ENCODE measurements at places on chromosomes 7 and 10.

DNA sequence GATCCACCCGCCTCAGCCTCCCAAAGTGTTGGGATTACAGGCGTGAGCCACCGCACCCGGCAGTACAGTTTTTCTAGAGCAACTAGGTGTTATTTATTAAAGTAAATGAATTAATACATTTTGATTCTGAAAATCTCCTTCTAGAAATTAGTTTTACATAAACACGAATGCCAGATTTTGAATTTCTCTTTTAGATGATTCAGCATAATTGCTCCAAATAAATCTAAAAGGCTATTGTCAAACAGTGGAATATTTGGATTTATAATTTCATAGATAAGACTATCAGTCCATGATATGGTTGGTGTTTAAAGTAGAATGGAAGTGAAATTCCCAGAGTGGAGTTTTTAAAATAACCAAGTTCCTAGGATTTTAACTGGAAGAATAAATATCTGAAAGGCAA, 1.5 kb upstream of the PHF14 start:
- no peak for DNase-seq

GRCh38 chr7:16874066-16874465, 7.7 kb downstream of the AGR3 start:
- no peak for DNase-seq

DNA sequence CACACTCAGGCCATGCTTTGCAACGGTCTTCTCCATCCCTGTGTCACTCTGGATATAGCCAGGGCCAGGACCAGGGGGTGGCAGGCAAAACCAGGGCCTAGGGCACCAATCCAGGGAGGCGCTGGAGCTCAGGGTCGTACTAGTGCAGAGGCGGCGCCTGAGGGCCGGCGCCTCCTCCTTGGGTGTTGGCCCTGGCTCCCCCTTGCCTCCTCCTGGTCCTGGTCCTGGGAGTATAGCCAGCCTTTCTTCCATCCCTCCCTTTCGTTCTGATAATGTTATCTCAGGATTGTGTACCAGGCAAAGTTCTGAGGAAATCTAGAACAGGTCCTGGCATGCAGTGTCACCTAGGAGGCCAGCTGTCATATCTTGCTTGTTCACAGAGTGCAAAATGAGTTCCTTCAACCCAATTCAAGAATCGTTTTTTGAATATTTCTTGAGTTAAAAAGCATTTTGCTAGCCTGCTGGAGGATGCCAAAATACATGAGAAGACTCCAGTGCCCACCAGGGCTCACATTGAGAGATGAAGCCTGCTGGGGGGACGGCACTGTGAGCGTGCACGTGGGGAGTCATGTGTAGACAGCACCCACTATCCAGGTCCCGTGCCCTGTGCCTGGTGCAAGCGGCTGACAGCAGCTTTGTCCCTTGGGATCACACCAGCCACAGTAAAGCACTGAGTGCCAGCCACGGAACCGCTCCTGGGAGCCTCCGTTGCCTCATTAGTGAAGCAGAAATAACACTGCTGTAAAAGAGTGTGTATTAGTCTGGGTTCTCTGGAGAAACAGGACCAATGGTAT, 106.9 kb upstream of the C7orf33 start:
- DNase-seq, result no peak

- no peak for DNase-seq
Observed at GRCh38 chr10:49331431-49331830, 32.5 kb downstream of the C10orf71 start.

- DNase-seq, result no peak
Observed at GRCh38 chr10:19651549-19651948, 164.7 kb upstream of the PLXDC2 start.

DNA sequence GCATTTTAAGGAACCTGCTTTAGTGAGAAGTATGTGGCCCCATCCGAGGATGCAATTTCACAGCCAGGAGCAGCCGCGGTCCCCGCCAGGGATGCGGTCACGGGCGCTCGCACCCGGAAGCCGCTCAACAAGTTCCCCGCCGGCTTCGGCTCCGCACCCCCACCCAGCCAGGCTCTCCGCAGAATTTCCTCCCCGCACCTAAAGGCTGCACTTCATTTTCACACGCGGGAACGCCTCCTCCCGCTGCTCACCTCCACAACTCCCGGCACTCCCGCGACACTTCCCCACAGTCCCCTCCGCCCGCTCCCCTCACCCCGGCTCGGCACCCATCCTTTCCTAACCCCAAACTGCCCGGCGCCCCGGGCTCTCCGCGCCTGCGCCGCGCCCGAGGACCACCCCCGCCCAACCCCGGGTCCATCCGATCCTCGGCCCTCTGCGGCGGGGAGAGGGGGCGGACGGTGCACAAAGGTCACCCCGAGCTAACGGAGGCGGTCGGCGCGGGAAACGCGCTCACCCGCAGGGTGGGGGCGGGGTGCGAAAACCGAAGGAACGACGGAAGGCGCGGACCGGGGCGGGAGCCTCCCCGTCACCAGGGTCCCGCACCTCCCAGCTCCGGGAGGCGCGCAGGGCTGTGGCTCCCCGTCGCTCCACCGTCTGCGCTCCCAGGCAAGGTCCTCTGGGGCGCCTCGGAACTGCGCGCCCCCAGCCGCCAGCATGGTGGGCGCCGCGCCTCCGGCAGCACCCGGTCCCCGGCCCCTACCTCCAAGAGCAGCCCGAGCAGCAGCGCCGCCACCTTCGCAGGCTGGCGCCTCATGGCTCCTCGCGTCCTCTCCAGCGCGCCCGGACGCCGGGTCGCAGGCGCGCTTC, 558 bp downstream of the VOPP1 start:
- DNase-seq, result peak; percentile 66

GRCh38 chr10:93435621-93436397, 46.3 kb downstream of the MYOF start:
- peak; percentile 22 for DNase-seq

DNA sequence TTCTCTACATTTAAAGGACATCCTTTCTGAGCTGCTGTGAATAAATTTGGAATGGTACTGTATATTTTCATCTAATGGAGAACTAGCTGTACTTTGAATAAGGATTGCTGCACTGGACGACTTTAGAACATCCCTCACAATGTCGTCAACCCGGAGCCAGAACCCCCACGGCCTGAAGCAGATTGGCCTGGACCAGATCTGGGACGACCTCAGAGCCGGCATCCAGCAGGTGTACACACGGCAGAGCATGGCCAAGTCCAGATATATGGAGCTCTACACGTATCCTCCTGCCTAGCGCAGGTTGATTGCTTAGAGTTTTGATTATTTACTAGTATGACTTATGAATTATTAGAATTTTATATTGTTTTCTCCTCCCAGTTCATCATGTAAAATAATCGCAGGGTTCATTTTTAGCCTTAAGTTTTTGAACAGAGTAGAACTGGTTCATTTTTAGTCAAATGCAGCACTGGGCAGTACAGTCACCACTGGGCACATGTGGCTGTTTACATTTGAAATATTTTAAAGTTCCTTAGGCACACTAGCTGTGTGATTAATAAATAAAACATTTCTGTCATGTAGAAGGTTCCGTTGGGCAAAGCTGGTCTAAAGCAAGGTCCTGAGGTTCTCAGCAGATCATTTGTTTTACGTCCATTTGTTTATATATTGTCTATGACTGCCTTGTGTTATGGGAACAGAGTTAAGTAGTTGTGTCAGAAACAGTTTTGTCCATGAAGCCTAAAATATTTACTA, 31.5 kb downstream of the CUL1 start:
- DNase-seq, result no peak

DNA sequence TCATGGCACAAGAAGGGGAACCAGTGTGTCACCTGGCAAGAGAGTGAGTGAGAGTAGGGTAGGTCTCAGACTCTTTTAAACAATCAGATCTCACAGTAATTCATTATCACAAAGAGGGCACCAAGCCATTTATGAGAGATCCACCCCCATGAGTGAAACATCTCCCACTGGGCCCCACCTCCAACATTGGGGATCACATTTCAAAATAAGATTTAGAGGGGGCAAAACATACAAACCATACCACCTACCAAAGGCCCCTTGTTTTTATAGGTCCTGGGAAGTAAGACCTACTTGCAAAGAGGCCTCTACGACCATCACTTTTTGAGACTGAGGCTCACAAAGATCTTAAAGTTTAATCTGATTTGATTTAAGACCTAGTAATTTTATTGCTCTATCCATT, 134.9 kb downstream of the NRCAM start:
- no peak for DNase-seq

GRCh38 chr10:17708821-17709220, 43.2 kb upstream of the TMEM236 start:
- DNase-seq, result no peak

DNA sequence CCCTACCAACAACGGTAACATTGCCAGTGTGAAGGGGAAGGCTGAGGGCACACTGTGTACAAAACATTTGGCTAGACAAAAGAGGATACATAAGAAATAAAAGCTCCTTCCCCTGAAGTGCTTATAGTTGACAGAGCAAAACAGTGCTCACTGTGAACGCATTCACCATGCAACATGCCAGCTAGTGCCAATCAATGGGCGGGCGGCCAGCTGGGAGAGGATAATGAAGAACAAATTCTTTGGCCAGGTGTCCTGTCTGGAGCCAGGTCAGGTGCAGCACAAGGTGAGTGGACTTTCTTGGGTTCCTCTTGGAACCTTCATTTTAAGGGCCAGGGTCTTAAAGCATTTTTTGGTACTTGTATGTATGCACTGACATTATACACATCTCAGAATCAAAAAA, 106.1 kb downstream of the ICA1 start:
- no peak for DNase-seq
